NCI-H526 treated with DMSO at 0.1 percent for 48 hours (cell line): ENCODE measurements at places on chromosomes 6 and 20.
A peak's percentile ranks its signal among the peaks of the same experiment; 100 is the strongest.

DNA sequence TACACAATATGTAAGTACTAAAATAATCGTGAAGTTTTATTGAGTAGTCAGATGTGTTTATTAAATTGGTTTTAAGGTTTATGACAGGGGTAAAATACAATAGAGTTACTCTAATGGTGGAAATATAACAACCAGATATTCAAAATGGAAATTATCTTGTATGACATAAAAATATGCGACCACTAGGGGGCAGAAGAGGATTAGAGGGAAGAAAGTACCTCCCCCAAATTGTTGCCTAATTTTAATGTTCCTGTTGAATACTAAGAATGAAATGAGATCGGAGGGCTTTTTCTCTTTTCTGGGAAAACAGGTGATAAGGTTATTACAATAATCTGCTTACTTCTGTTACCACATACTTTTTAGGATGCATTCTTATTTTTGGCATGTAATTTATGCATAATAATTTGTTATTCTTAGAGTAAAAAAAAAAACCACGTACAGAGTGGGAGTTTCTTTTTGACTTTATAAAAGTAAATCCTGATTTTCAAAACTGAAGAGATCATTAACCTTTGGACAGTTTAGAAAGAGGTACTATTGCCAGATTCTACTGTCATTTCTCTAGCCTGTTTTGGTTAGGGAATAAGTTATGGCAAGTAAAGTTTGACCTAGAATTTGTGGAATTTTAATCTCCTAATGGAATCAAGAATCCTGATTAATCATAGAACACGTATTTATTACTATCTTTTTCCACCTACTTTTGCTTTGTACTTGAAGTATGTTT lies 159.2 kb downstream of the CD109 start:
- peak; percentile 25 for DNase-seq

GRCh38 chr6:11208854-11209253 lies 23.6 kb downstream of the NEDD9 start:
- no peak for DNase-seq

- no peak for DNase-seq
Observed at GRCh38 chr20:10319855-10320254, 101.2 kb downstream of the SNAP25 start.

DNA sequence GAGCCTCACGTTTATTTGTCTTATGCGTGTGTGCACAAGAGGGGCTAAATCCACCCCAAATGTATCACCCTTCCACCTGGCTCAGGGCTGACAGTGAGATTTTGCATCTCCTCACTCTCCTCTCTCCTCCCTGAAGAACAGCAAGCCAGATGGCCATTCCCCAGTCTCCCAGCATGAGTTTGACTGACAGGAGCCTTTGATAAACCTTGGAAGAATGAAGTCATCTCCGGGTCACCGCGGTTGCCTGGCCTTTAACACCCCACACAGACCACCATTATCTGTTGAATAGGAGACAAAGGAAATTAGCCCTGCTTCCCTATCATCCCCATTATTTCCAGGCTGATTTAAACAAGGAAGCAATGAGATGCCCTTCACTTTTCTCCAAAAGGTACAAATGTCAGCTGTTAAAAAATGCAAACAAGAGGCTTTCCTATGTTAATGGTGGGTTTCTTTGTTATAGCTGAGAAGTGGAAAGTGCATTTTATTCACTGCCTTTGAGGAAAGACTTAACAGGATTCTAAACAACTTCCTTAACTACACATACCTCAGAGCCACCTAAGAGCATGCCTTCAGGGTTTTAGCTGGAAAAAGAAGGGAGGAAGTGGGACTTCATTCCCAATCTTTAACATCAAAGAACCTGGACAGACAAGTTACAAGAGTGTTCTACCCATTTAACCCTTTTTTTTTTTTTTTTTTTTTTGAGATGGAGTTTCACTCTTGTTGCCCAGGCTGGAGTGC lies 524.8 kb upstream of the ID4 start:
- DNase-seq, result no peak

- DNase-seq, result no peak
Observed at GRCh38 chr6:111161650-111162049, 74.3 kb downstream of the SLC16A10 start.

DNA sequence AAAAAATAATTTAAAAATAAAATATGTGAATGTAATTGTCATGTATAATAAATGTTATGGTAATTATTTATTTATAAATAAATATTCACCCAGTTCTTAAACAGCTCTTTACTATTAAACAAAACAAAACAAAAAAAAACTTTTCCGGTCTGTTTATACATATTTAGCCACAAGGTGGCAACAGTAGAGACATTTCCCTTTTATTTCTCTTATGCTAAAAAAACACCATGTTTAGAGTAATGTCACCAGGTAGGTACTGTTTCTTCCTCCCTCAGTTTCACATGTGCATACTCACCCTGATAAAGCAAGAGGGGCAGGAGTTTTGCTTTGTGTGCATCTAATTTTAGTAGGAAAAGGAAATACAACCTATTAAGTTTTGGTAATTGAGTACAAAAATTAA lies 610.4 kb upstream of the IMPG1 start:
- DNase-seq, result no peak

GRCh38 chr6:132589454-132589853 lies at the start of gene TAAR5:
TAAR5 (minus strand) TSS chr6:132589741; CDS start chr6:132589686, 55 bp downstream.
- DNase-seq, result no peak

GRCh38 chr6:22030730-22031619 lies 265.9 kb downstream of the PRL start:
- no peak for DNase-seq

DNA sequence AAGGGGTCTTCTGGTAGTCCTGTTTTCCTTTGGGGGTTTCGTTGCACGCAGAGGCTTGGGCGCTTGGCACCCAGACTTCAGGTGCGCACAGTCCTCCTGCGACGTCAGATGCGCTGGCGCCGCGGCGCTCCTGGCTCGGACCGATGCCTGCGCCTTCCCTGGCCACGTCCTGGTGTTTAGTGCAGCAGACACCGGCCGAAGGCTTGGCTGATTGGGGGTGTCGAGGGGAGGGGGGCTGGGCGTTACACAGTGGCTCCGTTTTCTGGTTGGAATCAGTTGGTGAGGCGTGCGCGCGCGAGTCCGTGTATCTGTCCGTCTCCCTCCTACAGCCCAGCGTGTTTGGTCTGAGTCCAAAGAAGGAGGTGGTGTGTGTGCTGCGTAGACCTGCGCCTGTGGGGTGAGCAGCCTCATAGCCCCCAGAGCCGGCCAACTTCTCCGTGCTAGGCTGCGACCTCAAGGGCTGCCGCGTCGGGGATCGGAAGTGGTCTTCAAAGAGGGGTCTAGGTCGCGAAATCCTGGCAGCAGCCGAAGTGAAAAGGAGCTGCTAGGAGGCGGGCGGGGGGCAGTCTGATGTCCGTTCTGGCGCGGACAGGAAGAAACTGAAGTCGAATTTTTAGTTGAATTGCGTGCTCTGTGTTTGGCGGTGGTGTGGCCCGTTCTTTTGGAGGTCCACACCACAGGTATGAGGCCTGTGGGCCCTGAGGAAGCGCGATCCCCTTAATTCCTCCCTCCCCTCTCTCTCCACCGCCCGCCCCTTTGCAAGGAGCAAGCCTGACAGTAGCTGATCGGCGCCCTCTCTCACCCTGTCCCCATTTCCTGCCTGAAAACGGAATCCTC lies 1.5 kb downstream of the SYNDIG1 start:
- peak; percentile 37 for DNase-seq

GRCh38 chr6:87762116-87762515 lies 60.1 kb upstream of the AKIRIN2 start:
- no peak for DNase-seq

DNA sequence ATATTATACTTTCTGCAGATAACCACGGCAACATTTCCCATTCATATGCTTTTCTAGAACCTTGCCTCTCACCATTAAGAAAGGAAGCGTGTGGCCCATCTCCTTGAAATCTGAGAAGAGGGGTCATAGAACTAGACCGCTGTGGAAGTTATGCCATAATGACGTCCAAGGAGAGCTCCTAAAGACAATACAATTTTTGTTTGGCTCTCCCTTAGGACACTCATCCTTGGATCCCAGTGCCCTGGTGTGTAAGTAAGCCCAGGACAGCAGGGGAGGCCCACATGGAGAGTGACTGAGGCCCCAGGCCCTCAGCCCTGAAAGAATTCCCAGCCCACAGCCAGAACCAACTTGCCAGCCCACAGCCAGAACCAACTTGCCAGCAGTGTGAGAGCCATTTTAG lies 379.6 kb downstream of the FOXA2 start:
- no peak for DNase-seq
